ENCODE measurements at places on chromosomes 5 and 9.

DNA sequence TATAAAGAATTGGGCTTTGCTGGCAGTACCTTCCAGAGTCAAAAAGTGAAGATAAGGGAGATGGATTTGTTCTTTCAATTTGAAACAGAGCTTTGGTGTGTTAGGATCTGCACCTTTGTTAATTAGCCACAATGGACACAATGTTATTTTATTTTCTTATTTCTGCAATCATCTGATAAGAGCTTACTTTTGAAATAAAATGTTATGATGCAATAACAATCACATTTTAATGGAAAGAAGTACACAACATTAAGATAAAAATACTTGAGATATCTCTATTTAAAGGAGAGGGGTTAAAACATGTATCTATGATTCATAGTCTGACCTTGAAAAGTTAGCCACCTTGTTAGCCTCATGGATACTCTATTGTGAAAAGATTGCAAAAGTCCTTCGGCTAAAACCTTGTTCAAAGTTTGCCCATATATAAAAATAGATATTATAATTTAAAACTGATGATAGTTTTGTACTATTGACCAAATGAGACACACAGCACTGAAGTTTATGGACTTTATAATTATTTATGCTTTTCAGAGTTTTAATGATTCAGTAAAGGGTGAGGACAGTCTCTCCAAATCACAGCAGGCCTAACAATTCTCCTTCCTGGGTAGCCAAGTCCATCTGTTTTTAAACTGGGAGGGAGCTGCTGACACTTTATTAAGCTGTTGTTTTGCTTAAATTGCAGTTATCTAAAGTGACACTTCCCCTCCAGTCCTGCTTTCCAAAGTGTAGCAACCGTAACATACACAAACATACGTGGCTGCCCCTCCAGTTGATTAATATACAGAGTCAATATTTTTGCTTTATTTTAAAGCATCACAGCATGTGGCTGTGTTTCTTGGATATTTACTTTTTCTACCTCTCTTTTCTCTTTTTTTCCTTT lies 47.6 kb upstream of the DAP start:
- no peak for DNase-seq

- no peak for DNase-seq
Observed at GRCh38 chr9:69071059-69071458, 35.5 kb downstream of the FXN start.

- no peak for DNase-seq
Observed at GRCh38 chr9:89680547-89681467, 76.0 kb downstream of the GADD45G start.

DNA sequence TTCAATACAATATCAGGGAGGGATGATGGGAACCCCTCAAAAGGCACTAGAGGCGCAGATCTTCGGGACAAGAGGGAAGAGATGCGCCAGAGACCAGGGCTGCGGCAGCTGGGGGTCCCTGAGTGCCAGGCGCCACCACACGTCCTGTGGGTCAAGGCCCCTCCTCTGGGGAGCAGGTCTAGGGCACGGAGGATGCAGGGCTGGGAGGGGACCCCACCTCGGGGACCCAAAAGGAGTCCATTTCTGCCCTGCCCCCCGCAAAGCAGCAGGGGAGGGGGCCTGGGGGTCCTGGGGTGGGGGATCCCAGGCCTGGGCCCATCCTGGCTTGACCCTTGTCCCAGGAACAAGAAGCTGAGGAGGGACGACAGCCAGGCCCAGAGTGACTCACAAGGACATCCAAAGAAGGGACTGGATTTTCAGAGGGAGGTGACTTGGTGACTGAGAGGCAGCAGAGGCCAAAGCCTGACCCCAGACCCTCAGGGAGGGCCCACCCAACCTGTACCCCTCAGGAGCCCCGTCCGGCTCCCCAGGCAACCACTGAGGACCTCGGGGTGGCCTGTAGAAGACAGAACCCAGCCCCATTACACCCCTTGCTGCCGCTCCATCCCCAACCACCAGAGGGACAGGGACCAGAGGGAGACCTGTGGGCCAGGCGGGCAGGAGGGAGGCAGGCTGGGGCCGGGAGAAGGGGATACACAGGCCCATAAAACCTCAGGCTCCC lies 54.2 kb downstream of the LRSAM1 start:
- no peak for DNase-seq

GRCh38 chr5:174951151-174951780 lies 226.9 kb downstream of the MSX2 start:
- peak; percentile 20 for DNase-seq

- no peak for DNase-seq
Observed at GRCh38 chr5:145975361-145976066, 39.1 kb downstream of the SH3RF2 start.

- DNase-seq, result no peak
Observed at GRCh38 chr9:113793558-113793957, 82.6 kb upstream of the ZNF618 start.

GRCh38 chr9:124470306-124470705 lies 20.1 kb downstream of the ADGRD2 start:
- DNase-seq, result no peak

DNA sequence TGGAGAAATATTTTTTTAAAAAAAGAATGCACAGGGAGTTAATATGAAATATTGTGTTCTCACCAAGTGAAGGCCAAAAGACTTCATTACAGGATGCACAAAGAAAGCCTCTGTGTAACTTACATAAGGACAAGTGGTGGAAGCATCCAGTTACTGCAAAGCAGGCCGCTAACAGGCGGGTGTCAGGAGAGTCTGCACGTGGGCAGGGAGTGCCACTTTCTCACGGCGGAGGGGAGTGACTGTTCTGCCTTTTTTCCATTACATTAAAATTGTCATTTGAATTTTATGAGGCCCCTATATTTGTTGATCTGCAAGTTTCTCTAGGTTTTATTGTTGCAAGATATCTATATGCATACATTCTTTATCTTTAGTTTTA lies 28.1 kb upstream of the SPATA31E1 start:
- DNase-seq, result peak; percentile 51

DNA sequence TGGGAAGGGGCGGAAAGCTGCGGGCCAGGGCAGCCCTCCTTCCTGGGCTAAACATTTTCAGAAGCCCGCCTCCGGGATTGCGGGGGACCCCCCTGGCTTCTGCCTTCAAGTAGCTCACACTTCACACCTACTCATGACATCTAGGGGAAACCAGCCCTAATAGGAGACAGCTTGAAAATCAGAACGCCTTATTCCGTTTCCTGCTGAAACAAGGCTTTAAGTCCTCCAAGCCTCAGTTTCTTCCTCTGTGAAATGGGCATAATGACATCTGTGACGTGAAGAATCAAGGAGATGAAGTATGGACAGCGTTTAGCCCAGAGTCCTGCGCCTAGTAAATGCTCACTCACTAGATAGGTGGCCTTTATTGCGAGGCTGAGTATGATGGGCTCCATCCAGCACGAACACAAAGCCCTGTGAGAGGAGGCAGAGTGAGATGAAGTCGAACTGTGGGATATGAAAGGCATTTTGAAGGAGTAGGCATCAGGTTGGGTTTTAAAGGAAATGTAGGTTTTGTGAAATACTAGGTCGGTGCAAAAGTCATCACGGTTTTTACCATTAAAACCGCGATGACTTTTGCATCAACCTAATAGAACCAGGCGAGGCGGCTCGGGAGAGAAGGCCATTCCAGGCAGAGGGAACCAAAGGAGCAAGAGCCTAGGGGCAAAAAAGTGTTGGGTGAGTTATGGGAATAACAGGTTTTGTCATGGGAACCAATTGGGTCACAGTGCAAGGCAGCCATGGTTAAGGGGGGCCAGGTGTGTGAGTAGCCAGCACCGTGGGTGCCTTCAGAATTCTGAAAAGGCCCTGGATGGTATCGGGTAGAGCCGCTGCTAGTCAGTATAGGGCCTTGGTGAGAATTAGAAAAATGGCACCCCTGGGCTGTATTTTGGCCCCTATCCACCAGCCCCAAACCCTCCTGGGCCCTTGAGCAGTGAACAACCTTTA lies 1.0 kb upstream of the TSC1 start:
- DNase-seq, result no peak

- DNase-seq, result no peak
Observed at GRCh38 chr9:77809552-77809951, 161.4 kb upstream of the GNA14 start.

DNA sequence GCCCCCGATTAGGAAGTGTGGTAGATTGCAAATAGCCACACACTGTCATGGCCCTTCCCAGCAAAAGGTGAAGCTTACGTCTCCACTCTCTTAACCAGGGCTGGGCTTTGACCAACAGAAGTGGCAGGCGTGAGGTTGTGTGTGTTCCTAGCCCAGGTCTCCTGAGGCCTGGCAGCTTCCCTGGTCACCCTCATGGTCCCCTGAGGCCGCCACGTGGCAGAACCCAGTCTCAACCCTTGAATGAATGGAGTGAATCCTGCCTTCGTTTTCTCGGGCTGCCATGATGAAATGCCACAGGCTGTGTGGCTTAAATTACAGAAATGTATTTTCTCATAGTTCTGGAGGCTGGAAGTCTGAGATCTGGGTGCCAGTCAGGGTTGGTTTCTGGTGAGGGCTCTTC lies 370.4 kb downstream of the IRX2 start:
- no peak for DNase-seq

DNA sequence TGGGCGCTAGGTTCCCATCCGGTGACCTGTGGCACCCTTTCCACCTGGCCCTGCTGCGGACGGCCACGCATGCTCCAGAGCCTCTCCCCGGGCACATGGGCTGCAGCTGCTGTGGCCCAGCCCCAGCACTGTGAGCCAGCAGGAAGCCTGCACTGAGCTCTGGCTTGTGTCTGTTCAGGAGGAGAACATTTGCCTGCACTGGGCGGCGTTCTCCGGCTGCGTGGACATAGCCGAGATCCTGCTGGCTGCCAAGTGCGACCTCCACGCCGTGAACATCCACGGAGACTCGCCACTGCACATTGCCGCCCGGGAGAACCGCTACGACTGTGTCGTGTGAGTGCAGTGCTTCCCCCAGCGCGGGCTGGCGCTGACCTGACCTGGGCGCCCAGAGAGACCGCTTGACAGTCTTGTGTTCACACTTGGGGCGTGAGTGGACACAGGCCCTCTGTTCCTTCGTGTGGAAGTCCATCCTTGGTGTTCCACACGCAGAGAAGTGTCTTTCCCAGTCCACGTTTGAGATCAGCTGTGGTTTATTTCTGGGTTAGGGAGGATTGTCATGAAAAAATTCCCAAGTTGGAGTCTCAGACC lies 66.2 kb upstream of the CACNA1B start:
- no peak for DNase-seq

DNA sequence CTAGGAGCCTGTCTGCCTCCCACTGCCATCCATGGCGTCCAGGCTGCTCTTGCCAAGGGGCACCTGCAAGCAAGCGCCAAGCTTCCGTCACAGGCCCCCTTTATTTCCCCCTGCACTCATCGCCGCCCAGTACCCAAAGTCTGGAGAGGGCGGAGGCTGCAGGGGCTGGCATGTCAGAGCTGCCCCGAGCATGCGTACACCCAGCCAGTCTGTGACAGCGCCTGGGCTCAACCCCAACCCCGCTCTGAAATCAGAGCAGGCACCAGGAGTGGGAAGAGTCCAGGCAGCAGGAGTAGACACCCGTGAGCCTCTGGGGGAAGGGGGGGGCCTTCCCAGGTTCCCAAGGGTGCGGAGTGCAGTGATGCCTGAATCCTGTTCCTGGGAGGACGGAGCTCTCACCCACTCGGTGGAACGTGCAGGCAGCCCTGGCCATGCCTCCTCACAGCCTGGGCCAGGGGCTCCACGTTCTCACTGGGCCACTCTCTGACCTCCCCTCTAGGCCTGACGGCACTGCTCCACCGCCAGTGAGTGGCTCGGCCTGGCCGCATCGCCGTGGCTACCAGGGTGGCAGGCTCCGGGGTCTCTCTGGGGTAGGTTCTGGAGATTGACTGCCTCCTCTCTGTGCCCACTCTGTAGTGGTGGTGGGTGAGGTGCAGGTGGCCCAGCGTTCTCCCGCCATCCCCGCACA lies 469.0 kb downstream of the CDH9 start:
- no peak for DNase-seq

GRCh38 chr5:102651466-102651865 lies 103.6 kb upstream of the PAM start:
- no peak for DNase-seq

DNA sequence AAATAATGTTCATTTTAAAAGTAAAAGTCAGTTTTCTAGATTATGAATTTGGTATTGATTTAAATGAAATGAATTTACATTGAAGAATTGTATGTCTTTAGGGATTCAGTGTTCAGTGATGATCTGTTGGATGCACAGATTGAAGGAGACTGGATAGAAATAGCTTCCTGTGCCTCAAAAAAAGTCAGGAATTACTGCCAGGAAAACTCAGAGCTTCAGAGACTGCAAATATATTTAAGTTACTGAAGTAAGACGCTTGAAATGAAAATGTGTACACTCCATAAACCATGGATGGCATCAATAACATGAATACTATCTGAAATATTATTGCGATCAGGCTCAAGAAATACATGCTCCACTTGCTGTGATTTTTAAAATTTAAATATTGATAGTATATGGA lies 60.3 kb downstream of the ADCY2 start:
- no peak for DNase-seq

DNA sequence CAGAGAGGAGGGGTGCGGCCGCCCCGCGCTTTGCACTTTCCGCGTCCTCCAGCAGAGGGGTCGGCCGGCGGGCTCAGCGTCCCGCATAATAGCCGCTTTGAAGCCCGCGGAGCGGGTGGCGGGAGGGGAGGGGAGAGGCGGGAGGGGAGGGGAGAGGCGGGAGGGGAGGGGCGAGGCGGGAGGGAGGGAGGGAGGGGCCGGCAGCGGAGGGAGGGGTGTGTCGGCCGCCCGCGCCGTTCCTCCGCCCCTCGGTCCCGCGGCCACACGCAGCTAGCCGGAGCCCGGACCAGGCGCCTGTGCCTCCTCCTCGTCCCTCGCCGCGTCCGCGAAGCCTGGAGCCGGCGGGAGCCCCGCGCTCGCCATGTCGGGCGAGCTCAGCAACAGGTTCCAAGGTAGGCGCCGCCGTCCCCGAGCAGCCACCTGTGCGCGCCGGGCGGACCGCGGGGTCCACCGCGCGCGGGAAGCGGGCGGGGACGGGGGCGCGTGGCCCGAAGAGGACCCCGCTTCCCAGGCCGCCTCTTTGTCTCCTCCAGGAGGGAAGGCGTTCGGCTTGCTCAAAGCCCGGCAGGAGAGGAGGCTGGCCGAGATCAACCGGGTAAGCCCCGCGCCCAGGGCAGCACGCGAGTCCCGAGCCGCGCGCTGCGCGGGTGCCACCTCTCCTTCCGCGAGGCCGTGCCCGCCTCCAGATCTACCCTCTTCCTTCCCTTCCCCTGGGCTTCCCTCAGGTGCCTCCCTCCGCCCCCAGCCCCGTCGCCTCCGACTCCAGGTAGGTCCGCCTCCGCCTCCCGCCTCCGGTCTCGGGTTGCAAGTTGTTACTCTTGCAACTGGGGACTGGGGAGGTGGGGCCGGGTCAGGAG lies at the start of gene AIF1L:
AIF1L (plus strand) TSS at position 263 of the 857 bp plus-strand sequence; CDS start at position 362, 99 bp downstream.
- peak; percentile 82 for DNase-seq
